HFFc6 (cell line): ENCODE measurements at places on chromosomes 13 and 19.

- no peak for DNase-seq
Measured at GRCh38 chr13:73225990-73226389, 167.2 kb downstream of the KLF5 start.

DNA sequence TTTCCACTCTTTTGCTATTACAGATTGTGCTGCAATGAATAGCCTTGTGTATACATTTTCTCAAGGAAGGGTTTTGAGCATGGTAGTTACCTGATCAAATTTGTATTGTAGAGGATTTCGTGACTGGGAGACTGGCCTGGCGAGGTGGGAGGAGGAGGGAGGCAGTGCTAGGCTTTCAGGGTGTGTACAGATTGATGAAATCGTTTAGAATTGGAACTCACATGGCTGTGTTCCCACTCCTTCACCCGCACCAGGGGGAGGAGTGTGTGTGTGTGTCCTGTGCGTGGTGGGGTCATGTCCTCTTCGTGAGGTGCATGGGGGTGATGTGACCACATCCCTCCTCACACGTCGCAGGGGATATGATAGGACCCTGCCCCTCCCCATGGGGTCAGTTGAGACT is 8.3 kb downstream of the PGLYRP1 start:
- no peak for DNase-seq

GRCh38 chr19:8831373-8831772 is 731 bp downstream of the ZNF558 start:
- no peak for DNase-seq

- DNase-seq: no peak
Measured at GRCh38 chr19:18731562-18732008, 48.1 kb downstream of the CRTC1 start.
